Osteocyte (in vitro differentiated cells): ENCODE measurements at places on chromosomes 1 and 21. TPM values are rescaled to one million over a fixed set of nuclear protein-coding genes. Genes with fewer than 3 reads are reported as not detected.

Gene HORMAD1
- total RNA-seq = not detected in 2 replicates

Gene PPIAL4G
- total RNA-seq = not detected in 2 replicates

Gene SMPDL3B
- not detected in 2 replicates for total RNA-seq

Gene FNDC5
- total RNA-seq = 2.0 and 3.2 TPM in 2 replicates

Gene LAD1
- 0.16 and 0.91 TPM in 2 replicates for total RNA-seq

Gene IQCC
- total RNA-seq = 3.0 and 3.1 TPM in 2 replicates

Gene SVBP
- total RNA-seq = 36.5 and 36.8 TPM in 2 replicates
